MCF 10A (cell line): ENCODE measurements at places on chromosomes 2 and 18. TPM values are rescaled to one million over a fixed set of nuclear protein-coding genes. Genes with fewer than 3 reads are reported as not detected.

GRCh38 chr2:144648837-144649465 lies 129.0 kb upstream of the ZEB2 start:
- no peak for DNase-seq

DNA sequence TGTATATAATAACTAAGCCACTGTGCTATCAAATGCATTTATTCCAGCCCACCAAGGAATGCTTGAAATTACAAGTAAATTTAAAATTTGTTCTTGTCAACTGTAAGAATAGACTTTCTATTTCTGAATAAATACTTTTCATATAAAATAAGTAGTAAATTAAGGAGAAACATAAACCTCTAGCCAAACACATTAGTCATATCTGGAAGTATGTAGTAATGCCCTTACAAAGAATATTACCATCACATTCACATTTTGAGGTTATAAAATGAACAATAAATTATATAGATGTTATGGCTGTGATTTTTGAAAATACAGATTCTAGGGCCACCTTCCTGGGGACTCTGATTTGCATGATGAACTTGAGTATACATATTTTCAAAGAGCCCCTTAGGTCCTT lies 54.7 kb downstream of the SERPINB7 start:
- no peak for DNase-seq

DNA sequence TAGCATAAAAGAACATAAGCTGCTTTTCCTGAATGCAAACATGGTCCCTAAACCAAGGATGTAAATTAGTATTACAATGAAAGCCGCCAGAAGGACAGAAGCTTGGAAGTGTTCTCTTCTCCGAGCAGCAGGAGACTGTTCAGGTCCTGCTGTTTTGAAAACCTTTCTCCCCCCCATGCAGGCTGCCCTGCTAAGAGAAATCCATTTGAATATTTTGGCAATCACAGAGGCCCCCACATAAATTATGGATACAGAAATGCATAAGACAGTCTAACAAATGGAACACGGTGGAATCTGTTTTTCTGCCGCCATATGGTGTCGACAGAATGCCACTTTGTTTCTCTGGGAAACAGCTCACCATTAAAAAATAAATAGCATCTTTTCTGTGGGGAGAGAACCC lies 600.4 kb upstream of the KLHL29 start:
- DNase-seq = no peak

NEU2 gene
- not detected in 2 replicates for total RNA-seq

GRCh38 chr2:140797718-140798117 lies 1333.1 kb downstream of the LRP1B start:
- DNase-seq = peak; percentile 12

DNA sequence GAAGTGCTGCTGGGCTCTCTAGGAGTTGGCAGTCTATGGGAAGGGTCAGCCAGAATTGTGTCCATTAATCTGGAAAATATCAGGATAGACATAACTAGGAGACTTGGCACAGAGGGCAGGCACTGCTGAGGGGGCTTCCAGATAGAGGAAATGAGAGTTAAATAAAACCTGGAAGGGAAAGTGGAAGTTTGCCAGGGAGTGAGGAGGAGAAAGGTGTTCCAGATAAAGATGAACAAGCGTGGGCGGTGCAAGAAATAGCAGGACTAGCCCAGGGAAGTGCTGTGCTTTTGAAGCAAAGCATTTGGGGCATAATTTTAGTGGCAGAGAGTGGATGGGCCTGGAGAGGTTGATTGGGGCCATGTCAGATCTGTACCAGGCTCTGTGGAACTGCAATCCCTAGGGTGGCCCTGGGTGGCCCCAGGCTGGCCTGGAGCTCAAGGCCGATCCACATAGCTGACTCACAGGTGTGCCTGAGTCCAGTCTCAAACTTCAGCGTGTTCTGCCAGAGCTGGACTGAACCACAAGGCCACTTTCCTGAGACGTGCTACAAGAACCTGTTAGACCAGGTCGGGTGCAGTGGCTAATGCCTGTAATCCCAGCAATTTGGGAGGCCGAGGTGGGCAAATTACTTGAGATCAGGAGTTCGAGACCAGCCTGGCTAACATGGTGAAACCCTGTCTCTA lies 26.9 kb downstream of the GALM start:
- DNase-seq = peak; percentile 47

DNA sequence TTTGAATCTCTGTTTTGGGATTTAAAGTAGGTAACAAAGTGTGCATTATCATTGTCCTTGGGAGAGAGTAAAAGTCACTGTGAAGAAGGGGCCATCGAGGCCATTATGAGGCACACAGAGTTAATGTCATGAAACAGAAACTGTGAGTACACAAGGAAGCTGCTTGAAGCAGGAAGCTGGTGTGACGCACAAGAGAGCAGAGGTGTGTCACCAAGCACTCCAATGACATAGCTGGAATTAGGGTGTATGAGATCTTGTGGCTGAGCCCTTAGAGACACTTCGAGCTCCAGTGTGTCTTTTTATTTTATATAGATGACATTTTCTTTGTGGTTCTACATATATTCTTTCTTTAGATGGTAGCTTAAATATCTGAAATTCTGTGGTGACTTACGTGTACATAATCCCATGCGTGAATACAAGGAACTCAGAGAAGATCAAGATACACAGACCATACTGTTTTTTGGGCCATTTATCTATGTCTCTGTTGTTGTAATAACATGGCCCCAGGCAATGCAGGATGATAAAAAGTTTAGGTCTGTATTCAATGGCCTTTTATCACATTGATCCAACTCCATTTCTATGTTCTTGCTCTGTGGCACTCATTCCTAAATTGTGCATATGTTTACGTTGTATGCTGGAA lies 164.7 kb upstream of the FAM98A start:
- no peak for DNase-seq

DNA sequence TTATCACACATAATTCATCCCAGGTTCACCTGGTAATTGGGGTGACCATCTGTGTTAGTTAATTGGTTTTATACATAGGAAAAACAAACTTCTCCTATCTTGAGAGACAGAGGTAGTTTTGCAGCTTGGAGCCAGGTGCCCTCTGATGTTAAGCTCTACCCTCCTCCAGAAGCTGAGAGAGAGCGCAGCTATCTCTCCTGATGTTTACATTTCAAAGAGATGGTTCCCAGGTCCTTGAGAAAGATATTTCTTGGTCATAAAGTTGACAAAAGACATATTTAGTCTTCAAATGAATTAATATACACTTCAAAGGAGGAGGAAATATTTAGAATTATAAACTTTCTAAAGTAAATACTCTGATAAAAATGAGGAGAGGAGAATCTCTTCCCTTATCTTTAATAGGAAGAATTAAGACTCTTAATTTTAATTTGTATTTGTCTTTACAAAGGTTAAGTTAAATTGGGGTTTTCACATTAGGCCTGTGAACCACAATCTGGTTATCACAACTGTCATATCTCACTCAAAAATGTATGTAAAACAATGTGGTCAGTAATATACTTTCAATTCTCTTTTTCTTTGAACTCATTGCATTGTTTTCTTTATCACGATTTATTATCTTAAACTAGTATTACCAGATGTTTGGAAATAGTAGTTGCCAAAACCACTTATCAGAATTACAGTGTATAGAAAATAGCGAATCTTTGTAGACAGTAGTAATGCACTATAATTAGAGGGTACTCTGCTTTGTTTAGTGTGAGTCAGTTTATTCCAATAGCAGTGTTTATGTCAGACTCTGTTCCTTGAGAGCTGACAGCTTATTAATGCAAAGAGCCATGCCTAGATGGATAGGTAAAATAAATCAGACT lies 26.8 kb downstream of the SERPINB4 start:
- DNase-seq = no peak

DNA sequence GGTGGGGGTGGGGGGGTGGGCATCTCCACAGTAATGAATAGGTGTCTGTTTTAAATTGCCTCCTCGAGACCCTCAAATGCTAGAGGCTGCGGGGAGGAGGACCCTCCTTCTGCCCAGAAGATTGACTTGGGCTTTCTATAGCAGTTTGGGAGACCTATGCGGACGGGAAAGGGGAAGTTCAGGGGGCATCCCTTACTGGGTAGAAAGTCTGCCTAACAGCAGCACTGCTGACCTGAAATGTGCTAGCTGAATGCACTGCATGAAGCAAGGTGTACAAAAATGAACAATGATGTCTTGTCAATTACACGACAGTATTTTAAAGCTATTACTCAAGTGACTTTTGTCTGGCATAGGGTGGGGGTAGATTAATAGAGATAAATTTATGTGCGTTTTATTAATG lies 2.5 kb downstream of the DCC start:
- no peak for DNase-seq

DNA sequence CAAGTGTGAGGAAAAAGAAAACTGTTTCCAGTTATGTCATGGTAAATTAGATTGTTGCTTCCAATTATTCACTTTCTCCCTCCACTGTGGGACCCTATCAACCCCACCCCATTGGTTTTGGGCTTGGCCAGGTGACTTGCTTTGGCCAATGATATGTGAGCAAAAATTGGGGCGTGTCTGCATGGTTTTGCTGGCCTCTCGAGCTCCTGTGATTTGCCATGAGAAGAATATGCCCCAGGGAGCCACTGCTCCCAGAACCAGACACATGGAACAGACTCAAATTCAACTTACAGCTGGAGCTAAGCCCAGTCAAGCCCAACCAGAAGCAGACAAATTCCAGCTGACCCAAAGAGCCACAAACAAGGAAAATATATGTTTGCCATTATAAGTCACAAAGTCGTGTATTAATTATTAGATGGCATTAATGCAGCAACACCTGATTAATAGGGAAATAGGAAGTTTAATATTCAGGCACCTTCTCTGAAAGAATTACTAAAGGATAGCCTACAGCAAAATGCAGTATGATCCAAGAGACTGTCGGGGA lies 248.9 kb downstream of the ANAPC1 start:
- DNase-seq = no peak

LIMS2 gene
- total RNA-seq = not detected in 2 replicates

GRCh38 chr2:111624411-111625156 lies 259.4 kb downstream of the ANAPC1 start:
- peak; percentile 90 for DNase-seq

DNA sequence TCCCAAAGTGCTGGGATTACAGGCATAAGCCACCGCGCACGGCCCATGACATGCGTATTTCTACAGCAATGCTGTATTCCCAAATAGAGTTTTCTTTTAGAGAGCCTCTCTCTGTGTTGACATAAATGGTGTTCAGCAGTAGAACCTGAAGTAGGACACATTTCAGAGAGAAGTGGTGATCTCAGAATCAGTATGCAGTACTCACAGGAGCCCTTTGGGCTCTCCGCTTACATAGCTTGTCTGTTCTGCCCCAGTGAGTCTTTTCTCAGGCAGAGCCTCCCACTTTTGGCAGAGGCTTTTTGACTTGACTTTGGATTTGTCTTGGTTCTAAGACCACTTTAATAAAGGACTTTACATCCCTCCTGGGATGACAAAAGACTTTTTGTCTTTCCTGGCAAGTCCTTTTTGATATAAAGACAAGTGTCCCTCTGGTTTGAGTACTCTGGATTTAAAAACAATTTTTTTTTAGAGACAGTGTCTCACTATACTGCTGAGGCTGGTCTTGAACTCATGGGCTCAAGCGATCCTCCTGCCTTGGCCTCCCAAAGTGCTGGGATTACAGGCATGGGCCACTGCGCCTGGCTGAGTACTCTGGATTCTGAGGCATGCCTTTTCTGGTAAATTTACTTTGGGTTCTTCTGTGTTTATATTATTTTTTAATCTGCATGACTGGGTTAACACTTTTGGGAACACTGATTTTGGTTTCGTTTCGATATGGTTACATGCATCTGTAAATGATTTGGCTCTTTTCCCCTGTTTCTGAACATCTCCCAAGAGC lies 113.3 kb downstream of the SMAD2 start:
- no peak for DNase-seq

DNA sequence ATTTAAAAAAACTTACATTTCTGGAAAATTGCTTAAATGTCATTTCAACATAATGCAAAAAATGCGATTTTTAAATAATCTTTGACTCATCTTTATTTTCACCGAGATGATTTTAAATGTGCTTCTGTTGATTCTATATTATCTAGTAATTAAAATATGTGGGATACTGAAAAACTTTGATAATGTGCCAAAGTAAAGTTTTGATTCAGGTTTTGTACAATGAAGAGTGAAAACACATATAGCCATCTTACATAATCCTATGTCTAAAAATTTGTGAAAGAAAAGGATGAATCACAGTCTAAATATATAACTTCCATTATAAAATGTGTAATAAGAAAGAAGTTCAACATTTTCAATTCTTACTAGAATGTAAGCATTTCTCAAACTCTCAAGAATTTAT lies 204.3 kb upstream of the ZC3H15 start:
- peak; percentile 53 for DNase-seq

DNA sequence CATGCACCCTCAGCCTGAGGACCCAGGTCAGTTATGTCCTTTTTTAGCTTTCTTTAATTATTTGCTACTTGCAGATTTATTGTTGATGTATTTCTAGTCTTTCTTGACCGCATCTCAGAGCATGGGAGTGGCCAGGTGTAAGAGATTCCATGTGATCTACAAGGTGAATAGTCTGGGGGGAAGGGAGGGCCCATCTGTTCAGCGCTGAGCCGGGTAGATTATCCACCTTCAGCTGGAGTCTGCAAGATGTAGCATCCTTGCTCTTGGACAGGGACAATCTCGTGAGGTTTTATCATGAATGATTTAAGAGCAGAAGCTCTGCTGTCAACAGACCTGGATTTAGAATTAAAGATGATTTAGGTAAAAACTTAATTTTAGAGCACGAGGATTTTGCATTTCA lies 12.0 kb upstream of the DGKD start:
- no peak for DNase-seq

SCYGR4 gene
- total RNA-seq = not detected in 2 replicates

DNA sequence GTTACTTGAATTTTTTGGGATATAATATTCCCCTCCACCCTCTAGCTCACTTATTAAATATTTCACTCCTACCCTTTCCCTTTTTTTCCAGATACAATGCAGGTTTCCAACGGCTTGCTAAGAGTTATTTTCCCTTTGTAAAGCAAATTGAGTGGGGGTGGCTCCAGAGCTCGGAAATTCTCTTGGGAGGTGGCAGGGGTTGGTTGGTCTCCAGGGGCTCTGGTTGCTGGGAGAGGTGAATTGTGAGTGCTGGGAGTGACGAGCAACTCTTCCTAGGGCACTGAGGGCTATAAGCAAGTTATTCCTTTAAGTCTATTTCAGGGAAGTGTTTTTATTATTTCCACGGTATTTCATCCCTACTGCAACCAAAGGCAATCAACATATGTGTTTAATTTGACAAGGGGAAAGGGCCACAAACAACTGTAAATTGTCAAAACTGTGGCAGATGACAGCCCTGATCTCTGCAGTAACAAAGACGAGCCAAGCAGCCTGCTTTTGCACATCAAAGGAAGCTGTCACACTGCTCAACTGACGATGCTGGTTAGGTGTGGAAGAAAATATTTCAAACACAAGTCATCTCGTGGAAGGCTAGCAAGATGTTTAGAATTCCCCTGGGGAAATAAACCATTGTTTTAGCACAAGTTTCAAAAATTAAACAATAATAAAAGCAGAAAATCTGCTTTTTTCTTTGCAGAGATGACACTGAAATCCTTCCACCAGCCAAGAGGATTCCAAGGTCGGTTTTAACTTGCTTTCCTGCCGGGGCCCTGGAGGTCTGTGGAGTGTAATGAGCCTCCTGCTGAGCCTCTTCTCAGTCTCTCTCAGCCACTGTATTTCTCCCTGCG lies 34.8 kb upstream of the ASXL2 start:
- DNase-seq = no peak

RGPD4 gene
- total RNA-seq = 0.10 and 0.14 TPM in 2 replicates
